ENCODE measurements at places on chromosomes 6 and 20.

- DNase-seq: no peak
Measured at GRCh38 chr20:24653306-24653705, 183.9 kb downstream of the SYNDIG1 start.

DNA sequence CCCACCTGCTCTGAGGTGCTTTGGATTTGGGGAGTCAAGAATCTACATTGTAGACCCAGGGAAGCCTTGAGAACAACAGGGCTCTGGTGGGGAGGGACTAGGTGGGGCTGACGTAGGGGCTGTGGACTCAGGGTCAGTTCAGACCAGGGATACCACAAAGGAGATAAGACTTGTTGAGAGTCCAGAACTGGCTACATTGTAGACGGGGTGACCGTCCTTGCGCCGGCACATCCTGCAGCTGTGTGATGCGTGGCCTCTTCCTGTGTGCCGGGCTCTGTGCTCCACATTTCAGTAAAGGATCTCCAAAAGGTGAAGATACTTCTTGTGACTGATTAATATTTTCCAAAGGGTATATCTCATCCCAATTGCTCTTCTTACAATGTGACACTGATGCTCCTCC, 9.8 kb upstream of the TLDC2 start:
- no peak for DNase-seq

GRCh38 chr6:99604166-99605073, 2.2 kb upstream of the PRDM13 start:
- DNase-seq: no peak

- DNase-seq: no peak
Measured at GRCh38 chr6:4565301-4566250, 210.6 kb upstream of the CDYL start.

GRCh38 chr20:21554376-21554890, 40.6 kb upstream of the NKX2-2 start:
- no peak for DNase-seq

DNA sequence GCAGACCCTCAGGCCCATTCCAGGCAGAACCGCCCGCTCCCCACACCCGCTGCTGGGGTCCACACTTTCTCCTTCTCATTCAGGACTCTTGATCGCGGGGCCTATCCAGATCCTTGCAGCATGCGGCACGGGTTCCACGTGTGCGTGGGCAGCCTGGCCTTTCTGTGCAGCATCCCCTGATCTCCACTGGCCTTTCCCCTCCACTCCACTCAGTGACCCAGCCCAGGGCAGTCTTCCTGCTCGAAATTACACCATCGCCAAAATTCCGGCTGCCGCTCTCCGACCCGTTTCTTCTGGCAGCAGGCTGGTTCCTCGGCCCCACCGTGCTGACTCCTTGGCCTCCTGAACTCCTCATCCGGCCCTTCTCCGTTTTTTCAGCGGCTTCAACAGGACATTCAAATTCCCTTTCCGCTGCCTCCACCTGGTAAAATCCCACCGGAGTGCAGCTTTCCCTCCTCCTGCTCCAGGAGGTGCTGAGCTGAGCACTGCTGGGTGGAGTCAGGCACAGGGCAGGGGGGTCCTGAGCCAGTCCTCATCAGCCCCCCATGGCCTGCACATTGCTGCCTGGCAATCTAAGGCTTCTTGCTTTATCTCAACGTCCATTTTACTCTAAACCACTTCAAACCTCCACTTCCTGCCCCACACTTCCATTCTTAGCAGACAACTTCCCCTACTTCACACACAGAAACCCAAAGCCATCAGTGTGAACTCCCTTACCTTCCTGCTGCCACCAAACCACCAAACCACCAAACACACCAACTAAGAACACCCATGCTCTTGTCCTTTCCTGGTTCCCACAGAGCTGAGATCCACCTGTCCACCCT, 9.0 kb downstream of the SFT2D1 start:
- no peak for DNase-seq

DNA sequence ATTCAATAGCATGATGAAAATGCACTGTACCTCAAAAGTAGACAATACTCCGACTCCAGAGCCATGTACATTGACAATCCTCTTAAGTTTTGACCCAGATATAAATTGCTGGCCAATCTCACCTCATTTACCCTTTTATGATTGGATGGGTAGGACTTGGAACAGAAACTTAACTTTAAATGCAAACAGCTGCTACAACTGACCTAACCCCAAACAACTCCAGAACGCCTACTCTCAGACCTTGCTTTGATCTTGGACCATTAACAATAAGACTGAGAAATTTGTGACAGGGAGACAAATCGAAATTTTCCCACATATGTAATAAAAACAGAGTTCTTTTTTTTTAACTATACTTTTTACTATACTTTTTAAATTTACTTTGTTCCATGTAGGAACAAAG, 200.5 kb upstream of the MCHR2 start:
- DNase-seq: no peak

- DNase-seq: peak; percentile 48
Measured at GRCh38 chr20:16654858-16655535, 74.8 kb upstream of the SNRPB2 start.

DNA sequence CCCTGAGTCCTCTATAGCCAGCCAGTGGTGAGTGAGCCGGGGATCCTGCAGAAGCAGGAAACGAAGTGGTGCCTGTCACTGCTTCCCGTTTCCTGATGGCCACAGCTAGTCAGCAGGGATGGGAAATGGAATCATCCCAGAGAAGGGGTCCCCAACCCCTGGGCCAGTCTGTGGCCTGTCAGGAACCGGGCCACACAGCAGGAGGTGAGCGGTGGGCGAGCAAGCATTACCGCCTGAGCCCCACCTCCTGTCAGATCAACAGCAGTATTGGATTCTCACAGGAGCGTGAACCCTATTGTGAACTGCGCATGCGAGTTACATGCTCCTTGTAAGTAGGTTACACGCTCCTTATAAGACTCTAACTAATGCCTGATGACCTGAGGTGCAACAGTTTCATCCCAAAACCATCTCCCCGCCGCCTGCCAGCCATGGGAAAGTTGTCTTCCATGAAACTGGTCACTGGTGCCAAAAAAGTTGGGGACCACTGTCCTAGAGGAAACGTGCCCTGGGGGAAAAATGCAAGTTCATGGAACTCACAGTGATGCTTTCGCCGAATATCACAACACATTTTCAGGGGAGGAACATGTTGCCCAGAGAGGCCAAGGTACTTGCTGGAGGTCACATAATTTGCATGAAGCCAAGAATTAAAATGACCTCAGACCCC, 113.8 kb downstream of the JPH2 start:
- no peak for DNase-seq

DNA sequence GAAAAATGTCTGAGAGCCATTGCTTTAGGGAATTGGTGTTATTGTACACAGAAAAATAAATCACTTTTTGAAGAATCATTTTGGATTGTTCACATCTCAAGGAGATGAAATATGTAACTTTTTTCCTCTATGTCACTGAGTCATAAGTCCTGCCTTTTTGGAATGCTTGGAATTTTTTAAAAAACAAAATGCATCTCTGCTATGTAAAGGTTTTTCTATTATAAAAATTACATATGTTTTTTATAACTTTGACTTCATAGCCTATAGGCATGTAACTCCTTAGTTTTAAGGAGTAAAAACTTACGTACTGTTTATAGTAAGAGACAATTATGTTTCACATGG, 8.7 kb downstream of the RNF144B start:
- DNase-seq: no peak

DNA sequence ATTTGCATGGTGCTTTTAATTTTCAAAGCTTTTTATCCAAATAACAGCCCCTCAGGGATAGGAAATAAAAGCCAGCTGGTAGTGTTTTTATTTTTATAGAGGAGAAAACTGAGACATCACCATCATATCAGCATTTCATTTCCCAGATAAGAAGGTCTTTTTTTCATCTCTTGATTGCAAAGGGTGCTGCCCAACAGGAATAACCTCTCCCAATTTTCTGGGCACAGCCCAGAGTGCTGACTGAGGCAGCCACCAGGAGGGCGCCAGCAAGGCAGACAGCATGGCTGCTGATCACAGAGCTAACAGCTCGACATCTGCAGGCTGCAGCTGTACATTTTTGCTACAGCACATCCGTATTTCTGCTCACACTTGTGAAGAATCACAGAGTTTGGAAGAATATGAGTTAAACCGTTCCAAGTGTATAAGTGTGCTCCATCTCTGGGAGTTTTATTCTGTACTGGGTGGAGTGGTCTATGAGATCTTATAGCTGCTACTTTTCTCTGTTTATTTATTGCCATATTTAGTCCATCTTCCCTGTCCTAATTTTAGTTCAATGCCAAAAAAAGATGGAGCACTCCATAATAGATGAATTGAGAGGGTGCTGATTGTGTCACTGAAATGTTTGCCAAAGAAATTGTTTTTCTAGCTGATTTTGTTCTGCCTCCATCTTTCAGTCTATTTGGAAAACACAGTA, 85.5 kb upstream of the C20orf144 start:
- peak; percentile 90 for DNase-seq

DNA sequence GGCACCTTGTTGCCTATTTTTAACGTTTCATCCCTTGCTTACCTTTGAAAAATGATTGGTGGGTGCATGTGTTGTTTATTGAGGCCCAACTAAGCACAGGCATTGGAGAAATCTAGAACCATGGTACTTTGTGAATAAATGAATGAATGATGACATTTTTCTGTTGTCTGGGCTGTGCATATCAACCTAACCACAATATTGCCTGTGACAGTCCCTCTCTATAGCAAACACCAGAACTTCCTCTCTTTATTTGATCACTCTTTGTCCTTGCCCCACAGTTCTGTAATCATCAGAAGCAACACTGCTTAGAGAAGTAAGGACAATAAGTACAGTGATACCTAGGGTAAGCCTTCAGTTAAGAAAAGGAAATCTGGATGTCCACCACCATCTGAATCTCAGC, 75.1 kb downstream of the TBC1D7 start:
- DNase-seq: no peak

DNA sequence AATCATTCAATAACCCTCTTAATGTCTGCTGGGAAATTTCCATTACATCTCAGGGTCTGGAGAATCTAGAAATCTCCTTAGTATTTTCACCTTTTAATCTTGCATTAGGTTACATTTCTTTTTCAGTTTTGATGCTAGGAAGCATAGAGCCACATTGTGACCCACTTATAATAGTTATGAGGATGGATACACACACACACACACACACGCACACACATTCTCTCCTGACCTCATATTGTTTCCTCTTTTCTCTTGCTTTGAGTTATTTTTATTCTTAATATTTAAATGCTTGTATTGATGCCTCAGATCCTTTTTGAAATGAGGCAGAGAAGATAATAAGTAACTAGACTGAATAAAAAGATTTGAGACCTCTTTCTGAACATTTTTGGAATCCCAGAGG, 128.4 kb downstream of the KLHL32 start:
- peak; percentile 31 for DNase-seq

DNA sequence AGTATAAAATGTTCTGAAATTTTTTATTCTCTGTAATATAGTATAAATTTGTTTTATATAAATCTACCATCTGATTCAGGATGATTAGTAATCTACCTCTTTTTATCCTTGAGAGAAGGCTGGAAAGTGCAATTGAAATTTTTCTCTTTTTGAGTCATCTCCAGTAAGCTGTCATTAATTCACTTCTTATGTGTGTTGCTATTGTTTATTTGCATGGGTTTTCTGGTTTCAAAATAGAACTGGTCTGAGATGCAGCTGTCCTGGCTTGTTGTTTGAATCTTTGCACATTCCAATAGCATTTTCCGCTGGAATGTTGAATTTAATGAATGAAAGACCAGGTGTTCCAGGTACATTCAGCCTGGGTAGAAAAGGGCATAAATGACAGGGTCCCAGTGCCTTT, 24.3 kb upstream of the TAB2 start:
- DNase-seq: no peak

GRCh38 chr20:40251284-40251932, 437.6 kb downstream of the MAFB start:
- DNase-seq: peak; percentile 59

DNA sequence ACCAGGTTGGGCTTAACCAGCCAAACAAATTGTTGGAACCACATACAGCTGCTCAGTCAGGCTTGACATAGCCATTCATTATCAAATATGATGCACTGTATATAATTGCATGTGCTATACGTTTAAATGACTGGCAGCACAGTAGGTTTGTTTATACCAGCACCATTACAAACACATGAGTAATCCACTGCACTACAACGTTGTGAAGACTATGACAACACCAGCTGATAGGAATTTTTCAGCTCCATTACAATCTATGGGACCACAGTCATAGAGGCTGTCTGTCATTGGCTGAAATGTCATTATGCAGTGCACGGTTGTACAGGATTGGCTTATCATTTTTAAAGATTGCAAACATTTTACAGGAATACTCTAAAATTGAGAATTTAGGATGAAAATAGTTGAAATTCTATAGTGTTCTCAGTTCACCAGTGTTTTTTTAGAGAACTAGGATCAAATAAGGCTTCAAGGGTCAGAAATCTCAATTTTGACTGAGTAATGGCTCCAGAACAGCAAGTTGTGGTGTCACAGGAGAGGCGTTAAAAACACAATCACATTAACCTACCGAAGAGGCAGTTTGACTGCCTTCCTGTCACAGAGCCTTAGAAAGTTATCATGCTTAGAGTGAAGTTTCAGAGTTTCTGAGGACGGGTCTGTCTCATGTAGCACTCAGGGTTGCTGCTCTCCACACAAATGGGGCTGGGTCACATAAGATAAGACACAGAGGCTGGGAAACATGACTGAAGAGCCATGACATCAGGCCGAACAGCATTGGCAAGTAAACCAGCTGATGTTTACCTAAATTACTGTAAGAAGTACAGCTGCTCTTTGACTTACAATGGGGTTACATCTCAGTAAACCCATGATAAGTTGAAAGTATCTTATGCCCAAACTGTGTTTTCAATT, 60.7 kb upstream of the SMLR1 start:
- no peak for DNase-seq

DNA sequence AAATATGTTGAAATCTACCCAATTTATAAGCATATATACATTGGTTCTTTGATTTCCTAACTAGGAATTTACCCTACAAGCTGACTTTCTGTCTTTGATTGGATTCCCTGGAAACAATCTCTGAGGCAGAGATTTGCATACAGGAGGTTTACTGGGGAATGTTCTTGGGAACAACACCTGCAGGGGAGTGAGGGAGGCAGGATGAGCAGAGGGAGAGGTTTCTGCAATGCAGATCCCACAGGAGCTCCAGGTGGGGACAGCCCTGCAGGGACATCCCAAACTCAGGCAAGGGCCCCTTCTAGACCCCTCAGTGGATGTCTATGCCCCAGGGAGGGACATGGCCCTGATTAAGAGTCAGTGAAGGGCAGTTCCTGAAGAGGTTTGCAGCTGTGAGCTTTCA, 95.2 kb upstream of the CCDC167 start:
- peak; percentile 59 for DNase-seq

DNA sequence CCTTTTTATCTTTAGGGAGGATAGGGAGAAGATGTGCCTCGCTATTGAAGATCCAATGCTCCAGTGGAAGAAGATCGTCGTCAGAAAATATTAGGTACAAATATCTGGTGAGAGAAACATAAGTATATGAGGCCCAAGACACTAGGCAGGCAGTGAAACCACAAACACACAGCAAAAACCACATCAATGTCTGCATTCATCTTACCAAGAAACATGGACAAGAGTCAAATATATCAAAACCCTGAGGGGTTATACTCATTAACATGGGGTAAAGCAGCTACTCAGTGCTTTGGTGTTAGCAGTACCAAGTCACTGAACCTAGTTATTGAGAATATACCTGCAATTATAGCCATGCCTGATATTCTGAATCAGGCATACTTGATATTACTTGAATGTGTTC, 101.4 kb upstream of the FAM184A start:
- DNase-seq: no peak

- DNase-seq: peak; percentile 93
Measured at GRCh38 chr6:19851241-19852089, 14.3 kb downstream of the ID4 start.

GRCh38 chr6:45545416-45545815, 167.7 kb upstream of the SUPT3H start:
- no peak for DNase-seq

GRCh38 chr20:288956-289692, 1.4 kb downstream of the C20orf96 start:
- peak; percentile 26 for DNase-seq

All from NCI-H69 (cell line).